ENCODE measurements at places on chromosomes 3 and 15.

- DNase-seq = no peak
Measured at GRCh38 chr3:317012-317411, 120.4 kb downstream of the CHL1 start.

DNA sequence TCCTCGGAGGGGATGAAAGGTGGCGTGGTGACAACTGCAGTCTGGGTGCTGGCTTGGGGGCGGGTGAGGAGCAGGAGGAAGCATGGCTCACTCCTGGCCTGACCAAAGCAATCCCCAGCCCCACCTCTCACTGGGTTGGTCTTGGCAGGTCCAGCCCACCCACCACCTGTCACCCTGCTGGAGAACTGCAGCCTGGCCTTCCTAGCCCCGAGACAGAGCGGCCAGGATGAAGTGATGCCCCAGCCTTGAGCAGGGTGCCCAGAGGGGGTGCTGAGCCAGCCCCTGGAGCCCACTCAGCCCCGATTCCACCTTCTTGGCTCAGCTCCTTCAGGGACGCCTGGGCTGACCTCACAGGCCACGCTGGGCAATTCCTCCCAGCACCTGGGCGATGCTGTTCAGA, 89.9 kb downstream of the IQSEC1 start:
- no peak for DNase-seq

GRCh38 chr15:80970018-80970657, 19.5 kb downstream of the MESD start:
- no peak for DNase-seq

- no peak for DNase-seq
Measured at GRCh38 chr3:23330568-23330967, 127.4 kb downstream of the UBE2E2 start.

GRCh38 chr3:168161696-168162095, 66.0 kb upstream of the GOLIM4 start:
- no peak for DNase-seq

DNA sequence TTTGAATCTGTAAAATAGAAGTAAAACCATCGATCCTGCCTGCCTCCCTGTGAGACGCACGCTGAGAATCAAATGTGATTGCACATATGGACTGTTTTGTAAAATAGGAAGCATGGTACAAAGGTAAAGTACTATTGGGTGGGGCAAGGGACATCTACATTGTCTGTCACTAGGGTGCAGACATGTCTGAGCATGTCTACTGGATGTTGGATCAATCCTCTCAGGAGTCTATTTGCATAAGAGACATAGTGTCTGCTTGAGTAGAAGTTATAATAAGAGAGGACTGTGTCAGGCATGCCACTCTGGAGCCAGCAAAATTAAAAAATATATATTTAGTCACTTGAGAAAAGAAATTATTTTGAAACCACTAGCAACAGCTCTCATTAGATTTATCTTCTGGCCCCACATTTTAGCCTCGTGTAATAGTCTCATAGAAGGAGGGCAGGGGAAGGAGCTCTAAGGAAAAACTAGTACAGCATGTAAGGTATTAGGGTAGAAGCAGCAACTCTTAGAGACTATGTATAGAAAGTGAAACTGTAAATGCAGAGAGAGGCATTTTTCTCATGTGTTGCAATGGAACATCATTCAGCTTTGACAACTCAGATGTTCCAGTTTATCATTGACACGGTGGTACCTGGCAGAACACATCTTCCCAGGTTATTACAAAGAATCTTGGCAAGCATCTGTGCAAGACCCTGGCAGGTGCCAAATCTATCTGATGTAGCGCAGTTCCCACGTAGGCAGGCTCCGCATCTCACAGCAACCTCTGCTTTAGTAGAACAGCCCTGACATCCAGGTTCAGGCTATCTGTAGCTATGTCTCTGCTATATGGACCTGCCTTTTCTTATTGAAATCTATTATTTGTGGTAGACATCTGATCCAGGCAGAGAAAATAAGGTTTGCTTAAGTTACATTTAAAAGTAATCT, 85.2 kb upstream of the CHL1 start:
- no peak for DNase-seq

GRCh38 chr3:153209596-153209995, 47.6 kb downstream of the RAP2B start:
- no peak for DNase-seq

GRCh38 chr15:52023169-52023922, 4.3 kb downstream of the MAPK6 start:
- DNase-seq = no peak

DNA sequence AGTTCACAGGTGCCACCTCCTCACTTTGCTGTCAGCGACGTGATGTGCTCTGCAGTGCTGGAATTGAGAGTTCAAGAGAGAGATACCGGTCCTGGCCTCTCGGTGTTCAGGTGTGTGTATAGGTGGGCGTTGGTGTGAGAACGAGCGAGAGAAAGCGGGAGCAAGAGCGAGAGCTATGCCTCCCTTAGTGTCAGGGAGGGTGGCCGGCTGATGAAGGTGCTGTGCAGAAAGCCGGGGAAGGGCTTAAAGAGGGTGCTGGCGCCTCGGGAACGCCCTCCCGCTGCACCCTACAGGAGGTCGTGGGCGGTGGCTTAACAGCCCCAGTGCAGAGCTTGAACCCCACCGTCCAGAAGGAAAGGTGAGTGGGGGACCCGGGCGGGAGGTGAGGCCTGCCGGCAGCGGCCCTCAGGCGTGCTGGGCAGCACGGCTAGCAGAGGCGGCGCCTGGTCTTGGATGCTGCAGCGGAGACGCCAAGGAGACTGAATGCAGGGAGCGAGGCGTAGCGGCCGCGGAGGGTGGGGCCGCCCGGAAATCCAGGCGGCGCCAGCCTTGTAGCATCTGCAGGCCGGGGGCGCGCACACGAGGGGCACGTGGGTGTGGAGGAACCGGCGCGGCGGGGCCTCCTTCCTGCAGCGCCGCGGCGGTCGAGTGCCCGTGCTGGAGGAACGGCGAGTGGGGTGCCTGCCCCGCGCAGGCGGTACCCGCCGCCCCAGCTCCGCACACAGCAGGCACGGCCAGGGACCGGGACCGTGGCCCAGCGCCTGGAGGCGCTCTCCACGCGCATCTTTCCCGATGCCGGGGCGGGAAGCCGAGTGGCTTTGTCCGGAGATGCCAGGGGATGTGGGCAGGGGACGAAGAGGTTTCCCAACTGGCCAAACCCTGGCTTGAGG, 246.8 kb upstream of the TOPAZ1 start:
- DNase-seq = no peak

DNA sequence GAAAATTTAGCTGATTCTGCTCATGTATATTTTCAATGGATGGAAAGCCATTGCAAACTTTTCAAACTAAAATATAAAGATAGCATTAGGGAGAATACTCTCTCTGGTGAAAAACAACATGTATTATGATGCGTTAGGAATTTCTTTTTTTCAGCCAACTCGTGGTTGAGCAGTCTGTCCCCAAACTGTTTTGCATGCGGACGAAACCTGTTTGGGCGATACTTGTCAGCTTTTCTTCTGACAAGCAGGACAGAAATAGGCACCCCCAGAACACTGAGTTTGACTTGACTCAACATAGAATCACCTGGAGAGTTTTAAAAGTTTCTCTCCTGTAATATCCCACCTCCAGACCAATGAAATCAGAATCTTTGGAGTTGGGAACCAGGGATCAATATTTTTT, 417.5 kb upstream of the TPRG1 start:
- DNase-seq = no peak

DNA sequence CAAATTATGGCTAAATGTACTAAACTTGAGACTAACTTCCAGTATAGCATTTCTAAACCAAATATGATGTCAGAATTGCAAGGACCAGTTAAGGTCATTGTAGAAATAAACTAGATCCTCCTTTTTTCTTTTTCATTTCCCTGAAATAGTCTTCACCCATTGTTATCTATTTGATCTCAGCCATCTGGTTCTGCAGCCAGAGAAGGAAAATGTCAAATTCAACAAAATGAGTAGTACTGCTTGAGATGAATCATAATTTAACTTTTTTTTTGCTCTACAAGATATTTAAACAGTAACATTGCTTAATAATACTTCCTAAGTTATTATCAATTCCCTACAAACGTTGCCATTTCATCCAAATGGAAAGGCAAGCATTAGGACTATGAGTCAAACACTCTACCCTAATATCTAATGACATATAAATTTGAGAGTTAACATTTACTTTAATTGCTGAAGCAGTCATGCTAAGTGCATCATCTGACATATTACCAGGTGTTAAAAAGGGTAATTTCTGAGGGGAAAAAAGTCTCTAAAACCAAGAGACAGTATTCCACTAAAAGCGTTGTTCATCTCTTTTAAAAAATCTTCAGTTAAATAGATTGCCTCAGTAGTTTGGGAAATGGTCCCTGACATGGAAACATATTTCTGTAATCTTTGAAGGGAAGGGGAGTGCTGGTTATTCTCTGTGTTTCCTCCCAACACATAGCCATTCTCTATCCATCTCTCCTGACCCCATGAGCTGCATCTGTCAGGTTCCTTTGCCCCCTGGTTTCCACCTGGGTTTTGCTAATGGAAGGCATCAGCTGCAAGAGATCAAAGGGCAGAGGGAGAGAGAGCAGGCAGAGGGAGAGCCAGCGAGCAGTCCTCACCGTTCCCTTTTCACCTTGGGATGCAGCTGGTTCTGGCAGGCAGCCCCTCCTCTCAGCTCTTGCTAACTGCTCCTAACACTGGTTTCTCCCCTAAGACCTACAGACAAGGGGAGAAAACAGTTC, 138.5 kb downstream of the ARPP21 start:
- no peak for DNase-seq

DNA sequence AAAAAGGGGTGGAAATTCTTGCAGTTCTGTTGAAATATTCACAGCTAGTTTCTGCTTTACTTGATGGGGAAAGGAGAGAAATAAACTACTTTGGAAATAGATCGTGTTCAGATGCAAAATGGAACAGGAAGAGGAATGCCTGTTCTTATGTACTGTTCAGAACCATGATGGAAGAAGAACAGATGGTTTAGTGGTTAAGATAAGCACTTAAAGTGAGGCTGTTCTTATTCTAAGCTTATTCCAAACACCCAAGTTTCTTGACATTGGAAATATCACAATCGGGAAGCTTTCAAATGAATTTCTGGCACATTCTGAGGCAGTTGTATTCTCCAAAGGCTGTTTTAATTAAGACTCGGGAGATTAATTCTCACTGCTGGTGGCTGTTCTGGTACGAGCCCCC, 228.5 kb downstream of the LSAMP start:
- no peak for DNase-seq

DNA sequence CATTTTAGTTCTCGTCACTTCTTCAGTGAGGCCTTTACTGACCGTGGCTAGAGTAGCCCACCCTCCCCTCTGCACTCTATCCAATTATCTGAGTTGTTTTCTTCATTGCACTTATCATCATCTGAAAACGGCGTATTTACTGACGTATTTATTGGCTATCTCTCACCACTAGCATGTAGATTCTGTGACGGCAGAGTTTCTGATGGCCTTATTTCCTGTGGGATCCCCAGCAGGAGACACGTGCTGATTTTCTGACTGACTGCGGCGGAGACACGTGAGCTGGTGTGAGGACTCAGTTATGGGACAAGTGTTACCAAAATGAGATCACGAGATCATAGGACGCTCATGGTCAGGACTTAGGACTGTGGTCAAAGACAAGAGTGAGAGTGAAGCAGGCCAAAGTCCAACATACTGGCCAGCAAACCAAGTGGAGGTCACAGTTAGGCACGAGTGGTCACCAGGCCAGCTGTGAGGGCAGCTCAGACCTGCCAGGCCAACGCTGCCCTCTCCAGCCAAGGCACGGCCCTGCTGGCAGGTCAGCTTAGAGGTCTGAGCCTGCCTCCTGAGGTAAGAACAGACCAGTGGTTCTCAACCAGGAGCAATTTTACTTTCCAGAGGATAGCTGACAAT, 50.6 kb upstream of the BNIP2 start:
- DNase-seq = no peak

DNA sequence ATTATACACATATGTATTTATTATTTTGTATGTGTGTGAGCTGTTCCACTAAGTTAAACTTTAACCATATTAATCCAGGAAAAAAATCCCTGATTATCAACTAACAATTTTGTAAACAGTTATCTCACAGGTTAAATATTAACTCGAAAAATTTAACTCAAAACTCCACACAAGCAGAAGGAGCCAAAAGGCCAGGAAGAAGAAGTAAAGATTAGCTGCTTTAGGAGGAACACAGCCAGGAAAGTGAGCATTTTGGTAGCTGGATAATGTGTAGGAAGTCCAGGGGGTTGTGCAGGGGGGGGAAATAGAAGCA, 425.0 kb downstream of the TIGIT start:
- no peak for DNase-seq

DNA sequence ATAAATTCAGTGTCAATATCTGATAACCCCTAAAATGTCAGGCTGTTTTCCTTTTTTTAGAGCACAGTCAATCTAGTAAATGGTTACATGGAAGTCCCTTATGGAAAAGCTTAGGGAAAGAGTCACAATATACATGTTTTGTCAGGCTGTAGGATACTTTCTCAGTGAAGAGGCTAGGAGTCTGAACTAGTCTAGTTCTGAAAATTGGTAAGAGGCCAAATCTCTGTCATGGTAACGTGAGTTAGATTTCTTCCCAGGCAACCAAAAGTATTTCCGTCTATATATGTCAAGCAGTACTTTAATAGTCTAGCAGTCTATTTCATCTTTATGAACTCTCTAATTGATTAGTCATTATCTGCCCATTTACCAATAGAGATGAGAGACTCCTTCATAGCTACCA, 215.9 kb upstream of the LRRC3B start:
- DNase-seq = no peak

DNA sequence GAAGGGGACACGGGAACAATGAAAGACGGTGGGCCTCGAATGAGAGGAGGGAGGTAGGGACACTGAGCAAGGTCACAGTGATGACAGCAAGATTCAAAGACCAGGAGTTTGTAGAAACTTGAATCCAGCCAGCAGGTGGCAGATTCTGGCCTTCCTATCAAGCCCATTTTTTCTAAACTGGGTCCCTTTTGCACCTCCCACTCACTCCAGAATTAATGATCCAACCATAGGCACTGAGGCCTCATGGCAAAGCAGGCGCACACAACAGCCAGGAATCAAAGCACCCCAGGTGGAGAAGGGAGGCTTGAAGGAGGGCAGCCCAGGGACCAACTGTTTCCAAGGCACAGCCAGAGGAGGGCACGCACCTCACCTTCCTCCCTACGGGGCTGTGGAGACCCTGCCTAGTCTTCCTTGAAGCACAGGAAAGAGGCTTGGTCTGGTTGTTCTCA, 90.2 kb downstream of the ANP32A start:
- DNase-seq = no peak

DNA sequence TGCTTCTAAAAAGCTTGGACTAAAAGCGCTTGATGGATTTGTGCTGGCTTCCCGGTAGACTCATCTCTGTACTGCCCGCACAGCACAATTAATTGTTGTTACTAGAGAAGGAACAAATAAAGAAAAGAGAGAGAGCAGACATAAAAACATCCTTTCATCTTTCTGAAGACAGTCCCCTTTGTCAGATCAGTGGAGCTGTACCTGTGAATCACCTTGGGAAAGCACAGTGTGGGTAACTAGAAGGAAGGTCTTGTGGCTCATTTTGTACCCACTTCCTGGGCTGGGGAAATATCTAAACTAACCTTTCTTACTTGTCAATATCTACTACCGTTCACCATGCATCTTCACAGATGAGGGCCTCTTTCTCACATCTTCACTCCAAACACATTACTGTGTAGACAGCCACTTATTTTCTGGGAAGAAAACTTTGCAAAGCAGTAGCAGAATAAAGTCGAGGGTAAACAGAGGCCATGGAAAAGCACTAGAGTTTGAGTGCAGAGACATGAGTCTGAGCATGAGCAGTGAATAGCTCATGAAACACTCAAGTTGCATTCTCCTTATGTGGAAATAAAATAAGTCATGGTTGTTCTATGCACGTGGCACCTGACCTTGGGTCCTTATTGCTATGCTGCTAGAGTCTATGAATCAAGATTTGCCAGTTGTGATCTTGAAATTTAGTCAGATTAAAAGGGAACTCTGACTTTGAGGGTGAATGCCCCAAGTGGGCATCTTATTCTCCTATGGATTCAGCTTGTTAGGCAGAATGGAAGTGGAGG, 169.3 kb downstream of the LPP start:
- no peak for DNase-seq
